ENCODE measurements at places on chromosomes 1 and 21. TPM values are rescaled to one million over a fixed set of nuclear protein-coding genes. Genes with fewer than 3 reads are reported as not detected.

GRCh38 chr1:15760520-15761211, 2.1 kb downstream of the FBLIM1 start:
- peaks cover under 1% of the 10 kb centered on the region for H3K4me1 ChIP-seq
- H3K36me3 ChIP-seq: no peaks in the 10 kb centered on the region
- H3K27ac ChIP-seq: no peak overlapping the region
- no peak for DNase-seq

The CDKN2C gene
- 18.5 TPM for total RNA-seq

The SYT14 gene
- not detected for total RNA-seq

GRCh38 chr1:197675583-197676208, 99.6 kb downstream of the DENND1B start:
- H3K27me3 ChIP-seq: no peaks in the 10 kb centered on the region
- peaks cover 48% of the 10 kb centered on the region for H3K4me1 ChIP-seq
- DNase-seq: peak; percentile 49

DNA sequence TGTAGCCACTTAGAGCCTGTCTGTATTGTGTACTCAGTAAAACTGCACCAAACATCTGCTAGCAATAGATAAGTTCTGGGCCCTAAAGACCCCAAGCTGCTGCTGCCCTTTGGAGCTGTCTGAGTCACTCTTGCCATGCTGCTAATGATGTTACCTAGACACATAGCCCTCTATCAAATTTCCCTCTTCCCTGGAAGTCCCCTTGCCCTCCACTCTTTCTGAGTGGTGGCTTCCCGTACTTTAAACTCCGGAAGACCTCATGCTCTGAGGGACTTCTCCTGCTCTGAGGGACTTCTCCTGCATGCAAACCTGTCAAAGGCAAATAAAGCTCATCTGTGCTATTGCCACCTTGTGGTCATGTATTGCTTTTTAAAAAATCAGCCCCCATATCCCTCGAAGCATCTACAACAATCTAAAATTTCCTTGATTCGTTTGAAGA, 34.0 kb downstream of the FH start:
- H3K27ac ChIP-seq: no peak overlapping the region
- peaks cover 3% of the 10 kb centered on the region for H3K4me1 ChIP-seq
- H3K27me3 ChIP-seq: no peaks in the 10 kb centered on the region
- peak; percentile 73 for DNase-seq
- H3K4me3 ChIP-seq: no peak overlapping the region

DNA sequence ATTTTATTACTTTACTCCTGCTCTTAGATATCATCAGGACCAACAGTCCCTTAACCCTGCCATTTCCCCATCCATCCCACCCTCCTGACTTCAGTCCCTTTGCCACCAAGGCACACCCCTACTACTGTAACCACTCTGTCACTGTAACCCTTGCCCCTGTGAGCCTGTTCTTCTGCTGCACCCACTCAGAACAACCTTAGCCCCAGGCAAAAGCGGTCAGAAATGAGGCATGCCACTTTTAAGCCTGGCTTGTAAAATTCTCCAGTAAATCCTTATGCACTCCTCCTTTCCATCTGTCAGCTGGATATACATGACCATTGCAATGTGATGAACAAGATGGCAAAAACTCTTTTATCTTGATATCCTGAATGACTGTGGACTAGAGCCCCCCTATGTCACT, 555.0 kb upstream of the PLXNA2 start:
- H3K4me1 ChIP-seq: no peaks in the 10 kb centered on the region
- no peak for DNase-seq
- H3K27me3 ChIP-seq: no peaks in the 10 kb centered on the region

- peak overlapping the region; percentile 82 for H3K27ac ChIP-seq
- DNase-seq: peak; percentile 57
- no peaks in the 10 kb centered on the region for H3K27me3 ChIP-seq
- H3K4me3 ChIP-seq: peak overlapping the region; percentile 51
- H3K4me1 ChIP-seq: peaks cover 37% of the 10 kb centered on the region
Measured at GRCh38 chr1:155186067-155186793, 12.6 kb downstream of the TRIM46 start.

DNA sequence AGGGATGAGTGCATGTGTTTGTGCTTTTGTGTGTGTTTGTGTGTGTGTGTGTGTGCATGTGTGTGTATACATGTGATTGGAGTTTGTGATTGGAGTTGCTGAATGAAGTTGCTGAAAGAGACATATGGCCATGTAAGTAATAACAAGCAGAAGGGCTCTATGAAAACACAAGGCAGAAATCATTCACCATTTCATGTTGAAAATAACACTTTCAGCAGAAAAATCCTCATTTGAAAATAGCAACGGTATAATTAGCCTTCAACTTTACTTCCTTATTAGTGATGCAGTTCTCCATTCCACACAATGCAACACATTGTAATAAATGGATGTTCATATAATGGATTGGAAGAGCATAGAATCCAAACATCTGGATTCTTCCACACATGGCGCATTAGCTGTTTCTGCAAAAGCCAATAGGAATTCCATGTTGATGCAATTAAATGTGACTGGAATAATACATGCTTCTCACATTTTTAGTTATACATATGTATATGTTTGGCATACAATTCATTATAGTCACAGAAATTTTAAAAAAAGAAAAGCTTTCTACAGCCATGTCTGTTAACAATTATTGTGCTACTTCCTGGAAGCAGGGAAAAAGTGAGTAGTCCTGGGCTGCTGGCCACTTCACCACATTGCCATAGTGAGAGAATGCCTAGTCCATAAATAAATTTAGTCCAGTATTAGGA, 538.0 kb downstream of the LTN1 start:
- H3K27ac ChIP-seq: no peak overlapping the region
- H3K4me1 ChIP-seq: peaks cover 57% of the 10 kb centered on the region
- no peaks in the 10 kb centered on the region for H3K27me3 ChIP-seq
- H3K4me3 ChIP-seq: no peak overlapping the region
- peak; percentile 61 for DNase-seq

The ATP6V1G3 gene
- total RNA-seq: not detected

DNA sequence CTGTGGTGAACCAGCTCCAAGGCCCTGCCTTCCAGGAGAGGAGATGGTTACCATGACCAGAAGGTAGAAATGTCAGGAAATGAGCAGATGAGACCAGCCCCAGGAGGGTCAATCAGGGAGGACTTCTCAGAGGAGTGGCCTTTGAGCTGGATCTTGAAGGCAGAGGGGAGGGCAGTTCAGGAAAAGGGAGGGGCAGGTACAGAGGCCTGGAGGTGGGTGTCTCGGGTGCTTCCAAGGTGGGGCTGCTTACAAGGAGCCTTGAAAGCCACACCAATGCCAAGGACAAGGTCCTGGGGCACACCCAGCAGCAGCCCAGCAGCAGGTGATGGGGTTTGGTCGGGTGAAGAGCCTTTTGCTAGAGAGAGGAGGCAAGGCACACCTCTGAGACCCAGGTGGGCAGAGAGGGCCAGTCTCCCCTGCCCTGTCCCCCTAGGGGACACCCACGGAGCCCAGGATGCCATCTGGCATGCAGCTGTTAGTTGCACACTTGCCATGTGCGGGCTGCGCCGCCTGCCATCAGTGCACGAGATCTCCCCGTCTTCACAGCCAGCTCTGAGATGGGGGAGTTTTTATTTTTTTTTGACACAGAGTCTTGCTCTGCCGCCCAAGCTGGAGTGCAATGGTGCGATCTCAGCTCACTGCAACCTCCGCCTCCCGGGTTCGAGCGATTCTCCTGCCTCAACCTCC, 18.5 kb downstream of the SLC66A1 start:
- no peaks in the 10 kb centered on the region for H3K27me3 ChIP-seq
- DNase-seq: no peak
- no peaks in the 10 kb centered on the region for H3K4me1 ChIP-seq
- no peaks in the 10 kb centered on the region for H3K36me3 ChIP-seq
- no peak overlapping the region for H3K27ac ChIP-seq

- H3K36me3 ChIP-seq: peaks cover 4% of the 10 kb centered on the region
- peak; percentile 63 for DNase-seq
- peak overlapping the region; percentile 73 for H3K4me3 ChIP-seq
- H3K4me1 ChIP-seq: peaks cover 39% of the 10 kb centered on the region
- H3K27me3 ChIP-seq: no peaks in the 10 kb centered on the region
- H3K27ac ChIP-seq: peak overlapping the region; percentile 80
Measured at GRCh38 chr1:155136748-155137147, 1.1 kb downstream of the SLC50A1 start.

- no peaks in the 10 kb centered on the region for H3K4me1 ChIP-seq
- no peak overlapping the region for H3K27ac ChIP-seq
- no peaks in the 10 kb centered on the region for H3K27me3 ChIP-seq
- H3K36me3 ChIP-seq: no peaks in the 10 kb centered on the region
Measured at GRCh38 chr1:189151361-189151760, 1326.3 kb downstream of the BRINP3 start.

- peaks cover 9% of the 10 kb centered on the region for H3K4me1 ChIP-seq
- no peak overlapping the region for H3K27ac ChIP-seq
- DNase-seq: no peak
- H3K4me3 ChIP-seq: no peak overlapping the region
Measured at GRCh38 chr1:206714331-206715058, 29.8 kb downstream of the MAPKAPK2 start.

DNA sequence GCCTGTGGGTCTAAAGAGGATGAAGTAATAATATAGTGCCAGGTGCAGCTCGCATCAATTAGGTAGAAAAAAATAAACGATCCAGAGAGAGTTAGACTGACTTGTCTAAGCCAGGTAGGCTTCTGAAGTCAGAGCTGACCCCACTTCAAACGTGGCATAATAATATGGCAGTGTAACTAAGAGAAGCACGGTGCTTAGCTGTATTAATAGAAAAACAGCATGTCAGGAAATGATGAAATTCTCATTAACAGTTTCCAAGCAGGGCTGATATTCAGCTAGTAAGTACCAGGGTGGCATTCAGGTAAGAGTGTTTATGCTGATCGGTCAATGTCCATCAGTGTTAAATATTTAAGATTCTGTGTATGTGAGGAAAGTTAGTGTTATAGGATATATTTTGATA, 145.8 kb upstream of the SAMSN1 start:
- no peak overlapping the region for H3K27ac ChIP-seq
- H3K36me3 ChIP-seq: no peaks in the 10 kb centered on the region
- no peak for DNase-seq
- no peak overlapping the region for H3K4me3 ChIP-seq

DNA sequence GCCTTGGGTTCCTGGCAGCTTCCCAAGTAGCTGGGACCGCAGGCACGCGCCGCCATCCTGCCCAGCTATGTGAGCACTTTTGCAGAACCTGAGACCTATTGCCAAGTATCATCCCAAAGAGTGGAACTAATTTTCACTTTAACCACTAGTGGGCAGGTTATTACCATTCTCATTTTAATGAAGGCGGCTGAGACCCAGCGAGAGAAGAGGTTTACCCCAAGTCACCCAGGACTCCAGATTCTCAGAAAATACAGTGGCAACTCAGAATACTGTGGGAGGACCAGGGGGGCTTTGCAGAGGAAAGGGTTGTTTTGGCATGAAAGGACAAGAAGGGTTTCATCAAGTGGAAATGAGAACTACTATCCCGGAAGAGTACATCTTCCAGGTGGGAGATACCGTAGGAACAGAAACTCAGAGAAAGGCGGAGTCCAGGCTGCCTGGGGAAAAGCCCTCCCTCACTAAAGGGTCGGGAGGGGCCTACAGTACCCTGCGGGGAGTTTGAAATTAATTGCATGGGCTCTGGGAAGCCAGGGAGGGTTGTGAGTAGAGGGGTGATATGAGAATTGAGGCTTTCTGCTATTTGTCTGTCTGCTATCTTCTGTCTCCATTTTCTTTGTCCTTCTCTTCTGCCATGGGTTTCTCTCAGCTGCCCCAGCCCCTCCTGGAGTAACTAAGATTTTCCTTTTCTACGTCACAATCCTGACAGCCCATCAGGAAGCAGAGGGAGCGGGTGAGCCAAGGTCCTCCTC, 7.2 kb upstream of the SEMA4A start:
- no peaks in the 10 kb centered on the region for H3K36me3 ChIP-seq
- H3K27me3 ChIP-seq: no peaks in the 10 kb centered on the region
- peak; percentile 91 for DNase-seq
- peak overlapping the region; percentile 8 for H3K27ac ChIP-seq

All from Karpas-422 (cell line).